ENCODE measurements at places on chromosomes 4 and X.

- no peak for DNase-seq
Measured at GRCh38 chr4:106364282-106364681, 4.3 kb downstream of the GIMD1 start.

DNA sequence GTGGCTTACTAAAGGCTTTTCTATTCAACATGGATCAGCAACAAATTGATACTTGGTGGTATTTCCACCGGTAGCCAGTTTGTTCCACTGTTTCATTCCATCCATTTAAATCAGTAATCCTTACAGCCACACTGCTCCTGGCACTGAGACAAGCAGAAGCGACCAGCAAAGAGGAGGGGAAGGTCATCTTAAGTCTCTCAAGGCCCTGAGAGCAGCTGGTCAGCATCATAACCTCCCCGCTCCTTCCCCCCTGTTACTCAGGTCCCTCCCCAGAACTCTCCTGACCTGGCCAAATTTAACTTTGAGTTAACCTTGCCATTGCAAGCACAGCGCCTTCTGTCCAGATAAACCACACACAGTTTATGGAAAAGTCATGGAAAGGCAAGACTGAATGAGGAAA, 331.3 kb upstream of the KLF3 start:
- DNase-seq, result no peak

GRCh38 chr4:103026868-103027267, 7.4 kb upstream of the SLC9B1 start:
- no peak for DNase-seq

DNA sequence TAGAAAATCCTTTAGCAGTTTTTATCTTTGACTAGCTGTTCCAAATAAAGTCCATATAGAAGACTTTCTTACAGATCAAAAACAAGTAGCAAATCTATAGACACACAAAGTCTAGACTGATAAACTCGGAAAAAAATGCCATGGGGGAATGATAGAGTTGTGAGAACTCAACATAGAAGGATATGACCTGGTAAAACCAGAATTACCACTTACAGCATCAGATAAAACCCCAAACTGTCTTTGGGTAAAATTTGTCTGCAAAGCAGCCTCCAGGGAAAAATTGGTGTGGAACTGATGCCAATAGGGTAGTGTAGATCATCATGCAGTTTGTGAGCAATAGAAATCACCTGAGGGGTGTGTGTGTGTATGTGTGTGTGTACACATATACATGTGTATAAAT, 579.1 kb downstream of the SPOCK3 start:
- no peak for DNase-seq

GRCh38 chrX:139936259-139936658, 3.4 kb upstream of the ATP11C start:
- DNase-seq, result no peak

DNA sequence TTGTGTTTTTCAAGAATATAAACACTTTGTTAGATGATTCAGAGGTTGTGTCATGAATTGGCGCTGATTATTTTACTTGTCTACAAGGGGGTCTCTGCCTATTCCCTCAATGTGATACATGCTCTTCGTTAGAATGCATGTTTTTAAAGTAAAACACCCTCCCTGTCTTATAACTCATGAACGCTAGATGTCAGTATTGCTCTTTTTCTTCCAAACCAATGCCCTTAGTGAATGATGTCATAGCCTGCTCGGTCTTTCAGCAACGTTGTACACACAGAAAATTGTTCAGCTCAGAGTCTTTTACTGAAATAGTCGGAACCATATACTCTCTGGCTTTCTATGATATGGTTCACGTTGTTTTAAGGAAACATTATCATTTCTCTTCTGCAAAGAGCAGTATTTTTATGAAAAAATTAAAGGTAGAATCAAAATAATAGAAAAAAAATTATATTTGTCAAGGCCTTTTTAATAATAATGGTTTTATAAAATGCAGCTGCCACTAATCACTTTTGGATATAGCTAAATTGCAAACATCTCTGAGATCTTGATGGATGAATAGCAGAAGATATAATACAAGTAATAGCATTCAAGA, 292.9 kb downstream of the TLL1 start:
- no peak for DNase-seq

- DNase-seq, result no peak
Measured at GRCh38 chr4:120156120-120156718, 89.6 kb upstream of the MAD2L1 start.

GRCh38 chr4:186298031-186298647, 32.1 kb downstream of the F11 start:
- DNase-seq, result no peak

DNA sequence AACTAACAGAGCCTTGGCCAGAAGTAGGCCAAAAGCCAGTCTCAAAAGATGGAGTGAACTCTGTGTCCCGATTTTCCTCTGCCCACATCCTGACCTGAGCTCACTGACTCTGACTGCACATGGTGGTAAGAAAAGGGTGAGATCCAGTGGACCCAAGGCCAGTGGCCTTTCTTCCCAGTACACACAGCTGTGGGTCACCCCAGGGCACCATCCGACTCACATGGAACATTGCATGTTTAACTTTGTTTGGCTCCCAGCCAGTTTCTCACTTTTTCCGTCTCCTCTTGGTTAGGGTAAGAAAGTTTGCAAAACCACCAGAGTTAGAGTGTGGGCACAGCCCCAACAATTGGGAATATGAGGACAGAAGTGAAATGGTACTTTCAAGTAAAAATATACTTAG, 69.8 kb downstream of the GAB1 start:
- no peak for DNase-seq

GRCh38 chr4:15420642-15421041, 7.2 kb upstream of the C1QTNF7 start:
- DNase-seq, result no peak

GRCh38 chr4:75892508-75892907, 9.7 kb downstream of the PPEF2 start:
- DNase-seq, result no peak

DNA sequence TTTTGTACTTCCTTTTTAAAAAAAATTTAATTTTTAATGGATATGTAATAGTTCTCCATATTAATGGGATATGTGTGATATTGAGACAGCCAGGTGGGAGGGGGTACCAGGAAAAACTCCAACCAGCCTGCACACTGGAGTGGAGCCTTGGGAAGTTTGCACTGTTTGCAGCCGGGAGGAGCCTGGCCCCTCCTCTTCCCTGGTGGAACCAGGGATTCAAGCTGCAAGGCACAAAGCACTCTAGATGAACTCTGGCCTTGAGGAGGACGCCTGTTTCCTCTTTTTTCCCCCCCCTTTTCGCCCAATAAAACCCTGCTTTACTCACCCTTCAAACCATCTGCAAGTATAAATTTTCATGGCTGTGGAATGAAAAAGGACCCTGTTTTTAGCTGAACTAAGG, 48.2 kb upstream of the GC start:
- no peak for DNase-seq

- DNase-seq, result no peak
Measured at GRCh38 chr4:112422644-112423043, 93.3 kb downstream of the NEUROG2 start.

GRCh38 chr4:153530284-153530999, 64.3 kb downstream of the TMEM131L start:
- DNase-seq, result peak; percentile 10

GRCh38 chr4:108725457-108725856, 37.4 kb downstream of the ETNPPL start:
- DNase-seq, result no peak

DNA sequence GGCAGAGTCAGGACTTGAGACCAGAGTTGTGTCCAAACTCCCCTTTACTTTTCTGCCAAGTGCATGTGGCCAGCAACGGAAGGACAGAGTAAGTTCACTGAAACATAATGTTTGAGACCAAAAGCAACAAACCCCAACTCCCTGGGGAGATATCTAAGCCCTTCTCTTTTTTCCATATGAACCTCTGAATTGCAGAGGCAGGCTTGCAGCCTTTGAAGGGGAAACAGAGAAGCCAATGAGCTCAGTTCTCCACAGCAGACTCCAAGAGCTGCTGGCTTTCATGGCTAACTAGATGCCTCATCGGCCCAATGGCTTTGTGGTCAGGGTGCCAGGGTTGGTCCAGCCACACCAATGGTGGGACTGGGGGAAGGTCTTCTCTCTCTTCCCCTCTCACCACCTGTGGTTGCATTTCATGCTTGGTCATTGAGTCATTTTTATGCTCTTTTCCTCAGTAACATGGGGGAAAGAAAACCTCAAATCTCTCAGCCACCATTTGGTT, 34.0 kb downstream of the STARD8 start:
- no peak for DNase-seq

DNA sequence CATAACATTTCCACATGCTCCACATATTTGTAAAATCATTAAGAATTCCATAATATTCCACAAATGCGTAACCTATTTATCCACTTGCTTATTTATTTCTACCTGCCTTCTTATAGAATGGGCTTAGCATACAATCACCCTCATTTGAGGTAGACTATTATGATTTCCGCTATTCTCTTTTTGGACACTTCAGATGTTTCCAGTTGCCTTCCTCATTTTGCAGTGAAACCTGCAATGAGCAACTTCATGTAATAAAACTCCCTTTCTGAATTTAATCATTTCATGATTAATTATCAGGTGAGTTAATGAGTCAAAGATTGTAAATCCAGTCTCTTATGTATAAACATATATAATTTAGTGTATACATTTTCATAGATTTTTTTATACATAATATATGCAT, 58.0 kb downstream of the PPP3CA start:
- no peak for DNase-seq

GRCh38 chr4:174627473-174627872, 105.2 kb upstream of the HPGD start:
- DNase-seq, result no peak

- no peak for DNase-seq
Measured at GRCh38 chr4:16667464-16667863, 231.0 kb downstream of the LDB2 start.

DNA sequence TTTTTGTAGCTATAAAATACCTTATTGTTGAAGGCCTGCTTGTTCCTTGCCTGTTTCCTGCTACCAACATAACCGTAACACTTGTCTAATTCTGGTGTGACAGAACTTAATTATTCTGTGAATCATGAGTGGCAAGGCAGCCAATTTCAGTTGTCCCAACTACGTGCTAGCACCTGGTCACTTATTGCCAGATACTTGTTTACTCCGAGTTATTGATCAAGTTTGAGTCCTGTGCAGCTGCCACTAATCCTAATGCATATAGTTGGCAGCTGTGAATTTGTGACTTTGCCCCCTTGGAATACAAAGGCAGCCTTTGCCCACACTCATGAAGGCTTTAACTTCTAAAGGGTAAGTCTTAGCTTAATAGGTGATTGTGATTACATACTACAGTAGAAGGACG, 7.8 kb upstream of the RNF128 start:
- no peak for DNase-seq

DNA sequence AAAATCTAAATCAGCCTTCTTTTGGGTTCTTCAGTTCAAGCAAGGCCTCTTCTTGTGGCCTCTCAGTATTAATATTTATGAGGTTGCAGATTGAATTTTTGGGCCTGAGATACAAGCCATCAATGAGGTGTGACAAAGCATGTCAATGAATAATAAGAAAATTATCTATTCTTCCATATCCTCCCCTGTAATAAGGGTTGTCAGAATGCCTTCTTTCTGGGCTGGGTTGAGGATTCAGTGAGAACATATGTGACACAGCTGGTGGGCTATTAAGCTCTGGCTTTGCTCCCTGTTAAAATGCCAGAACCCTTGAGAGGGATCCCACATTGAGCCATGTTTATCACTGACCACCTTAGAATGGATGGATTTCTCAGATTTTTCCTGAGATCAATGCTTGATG, 187.2 kb downstream of the AR start:
- DNase-seq, result no peak

DNA sequence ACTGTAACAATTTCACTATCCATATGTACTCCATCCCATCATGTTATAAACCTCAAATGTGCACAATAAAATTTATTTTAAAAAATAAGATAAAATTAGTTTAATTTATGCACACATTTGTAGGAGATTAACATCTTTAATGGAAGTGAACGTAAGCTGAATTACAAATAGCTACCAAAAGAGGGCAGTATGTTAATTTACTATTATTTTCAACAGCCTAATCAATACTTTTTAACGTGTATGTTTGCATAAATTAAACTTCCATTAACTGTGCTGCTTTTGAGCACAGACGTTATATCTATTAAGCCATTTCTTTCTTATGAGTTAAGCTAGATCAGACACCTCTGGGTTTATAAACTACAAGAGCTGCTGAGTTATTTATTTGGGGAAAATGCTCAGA, 56.5 kb upstream of the PHKA2 start:
- DNase-seq, result no peak

DNA sequence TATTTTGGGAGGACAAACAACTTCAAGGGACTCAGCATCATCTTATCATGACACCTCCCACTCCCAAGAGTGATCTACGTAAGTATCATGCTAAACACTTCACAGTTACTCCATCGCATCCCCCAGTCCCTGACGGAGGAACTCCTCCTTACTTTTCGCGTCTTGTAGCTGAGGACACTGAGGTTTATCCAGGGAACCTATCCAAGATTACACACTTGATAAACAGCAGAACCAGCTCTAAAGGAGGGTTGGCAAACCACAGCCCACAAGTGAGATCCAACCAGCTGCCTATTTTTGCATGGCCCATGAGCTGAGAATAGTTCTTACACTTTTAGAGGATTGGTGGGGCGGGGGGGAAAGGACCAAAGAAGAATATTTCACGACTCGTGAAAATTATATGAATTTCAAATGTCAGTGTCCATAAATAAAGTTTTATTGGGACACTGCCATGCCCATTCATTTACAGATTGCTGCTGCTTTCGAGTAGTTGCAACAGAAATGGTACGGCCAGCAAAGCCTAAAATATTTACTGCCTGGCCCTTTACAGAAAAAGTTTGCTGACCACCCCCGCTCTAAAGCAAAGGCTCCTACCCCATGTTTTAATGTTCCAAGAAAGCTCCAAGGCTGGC, 47.8 kb downstream of the SEPSECS start:
- DNase-seq, result no peak

GRCh38 chr4:2095236-2096072, 36.3 kb downstream of the NAT8L start:
- DNase-seq, result no peak

DNA sequence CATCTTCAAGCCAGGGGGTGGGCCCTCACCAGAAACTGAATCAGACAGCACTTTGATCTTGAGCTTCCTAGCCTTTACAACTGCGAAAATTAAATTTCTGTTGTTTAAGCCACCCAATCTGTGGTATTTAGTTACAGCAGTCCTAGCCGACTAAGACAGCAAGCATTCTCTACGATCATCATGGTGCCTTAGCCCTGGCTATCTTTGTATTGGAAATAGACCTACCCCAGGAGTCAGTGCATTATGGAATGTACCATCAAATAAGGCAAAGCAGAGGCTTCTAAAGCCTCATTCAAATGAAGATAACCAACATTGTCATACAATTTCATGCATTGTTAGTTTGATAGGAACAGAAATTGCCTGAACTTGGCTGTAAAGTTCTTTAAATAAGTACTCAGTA, 75.0 kb downstream of the PARM1 start:
- DNase-seq, result no peak

DNA sequence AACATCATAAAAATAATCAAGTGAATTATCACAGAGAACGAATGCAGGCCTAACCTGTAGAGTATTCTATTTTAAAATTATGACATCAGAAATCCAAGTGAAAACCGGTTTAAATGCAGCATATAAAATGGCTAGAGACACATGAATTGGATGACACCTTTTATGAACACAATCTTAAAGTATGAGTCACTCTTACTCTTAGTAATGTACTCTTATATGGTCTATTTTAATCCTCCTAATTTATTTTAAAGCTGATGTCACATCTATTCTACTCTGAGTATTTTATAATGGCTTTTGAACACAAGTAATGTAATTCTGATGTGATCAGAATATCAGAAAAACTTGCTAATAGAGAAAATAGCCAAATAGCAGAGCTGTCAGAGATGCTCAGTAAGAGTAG, 161.4 kb upstream of the RADX start:
- DNase-seq, result no peak
